ENCODE measurements at places on chromosomes 1 and 21.

DNA sequence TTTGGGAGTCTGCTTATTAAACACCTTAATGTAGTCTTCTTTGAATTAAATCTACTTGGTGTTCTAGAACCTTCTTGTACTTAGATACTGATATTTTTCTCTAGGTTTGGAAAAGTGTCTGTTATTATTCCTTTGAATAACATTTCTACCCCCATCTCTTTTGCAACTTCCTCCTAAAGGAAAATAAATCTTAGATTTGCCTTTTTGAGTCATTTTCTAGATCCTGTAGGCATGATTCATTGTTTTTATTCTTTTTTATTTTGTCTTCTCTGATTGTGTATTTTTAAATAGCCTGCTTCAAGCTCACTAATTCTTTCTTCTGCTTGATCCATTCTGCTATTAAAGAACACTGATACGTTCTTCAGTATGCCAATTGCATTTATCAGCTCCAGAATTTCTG, 155.9 kb upstream of the NEGR1 start:
- peak; percentile 15 for DNase-seq

- DNase-seq, result no peak
Observed at GRCh38 chr1:86765073-86765472, 60.7 kb downstream of the SH3GLB1 start.

DNA sequence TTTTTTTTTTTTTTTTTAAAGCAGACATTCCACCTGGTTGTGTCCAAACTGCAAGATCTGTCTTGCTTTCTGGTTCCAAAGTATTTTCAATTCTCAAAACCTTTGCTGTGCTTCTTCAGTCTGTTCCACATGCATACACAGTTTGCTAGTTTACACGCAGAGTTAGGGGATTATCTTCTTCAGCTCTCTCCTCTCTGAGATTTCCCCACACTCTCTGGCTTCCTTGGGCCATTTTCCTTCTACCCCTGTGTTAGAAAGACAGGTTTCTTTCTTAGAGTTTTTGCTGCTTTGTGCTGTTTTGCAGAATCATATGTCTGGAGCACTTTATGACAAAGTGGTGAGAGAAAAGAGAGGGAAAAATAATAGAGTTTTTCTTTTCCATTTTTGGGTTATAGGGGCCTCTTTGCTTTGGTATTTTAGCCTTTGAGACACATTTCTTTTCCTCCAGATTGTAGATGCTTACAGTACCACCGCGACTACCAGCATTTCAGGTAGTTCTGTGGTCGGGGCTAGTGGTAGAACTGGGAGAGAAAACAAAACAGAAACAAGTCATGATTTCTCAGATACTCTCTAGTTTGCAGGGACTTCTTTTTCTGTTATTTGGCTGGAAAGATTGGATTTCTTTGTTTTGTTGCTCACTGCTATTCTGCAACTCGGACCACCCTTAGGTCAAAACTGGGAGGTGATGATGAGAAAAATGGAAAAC, 66.3 kb downstream of the RABGAP1L start:
- DNase-seq, result no peak

DNA sequence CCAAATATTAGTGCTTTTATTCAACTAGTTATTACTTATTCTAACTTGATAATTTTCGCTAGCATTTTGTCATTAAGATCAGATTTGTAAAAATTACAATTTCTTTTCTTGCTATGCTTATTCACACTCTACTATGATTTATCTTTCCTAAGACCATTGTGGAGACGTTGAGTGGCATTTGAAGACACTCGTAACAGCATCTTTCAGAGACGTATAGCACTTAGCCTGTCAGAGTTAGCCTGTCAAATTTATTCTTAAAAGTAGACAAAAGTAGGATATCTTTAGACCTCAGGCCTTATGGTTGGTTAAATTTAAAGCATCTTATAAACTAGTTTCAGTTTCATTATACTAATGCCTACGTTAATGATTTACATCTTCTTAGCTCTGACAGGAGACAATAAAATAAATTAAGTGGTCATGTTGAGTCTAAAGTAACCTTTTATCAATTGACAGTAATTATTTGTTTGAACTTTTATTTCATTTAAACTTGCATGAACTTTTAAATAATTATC, 1410.1 kb downstream of the MRPL39 start:
- no peak for DNase-seq

- no peak for DNase-seq
Observed at GRCh38 chr1:202568826-202569225, 141.4 kb downstream of the SYT2 start.

DNA sequence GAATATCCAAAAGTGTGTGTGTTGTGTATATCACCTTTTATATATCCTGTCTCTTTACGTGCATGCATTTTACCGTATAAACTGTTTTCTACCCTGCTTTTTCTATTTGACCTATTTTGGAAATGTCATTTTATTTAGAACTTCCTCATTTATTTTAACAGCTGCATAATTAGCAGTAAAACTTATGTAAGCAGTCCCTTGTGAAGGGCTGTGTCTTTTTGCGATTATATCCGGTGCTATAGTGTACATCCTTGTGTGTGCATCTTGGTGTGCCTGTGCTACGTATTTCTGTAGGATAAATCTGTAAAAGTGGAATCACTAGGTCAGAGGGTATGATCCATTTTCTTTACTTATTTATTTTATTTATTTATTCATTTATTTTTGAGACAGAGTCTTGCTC, 7.2 kb downstream of the LGALS8 start:
- DNase-seq, result no peak
